Fibroblast of mammary gland (primary cell): ENCODE measurements at places on chromosomes 13 and 19.
A peak's percentile ranks its signal among the peaks of the same experiment; 100 is the strongest.

DNA sequence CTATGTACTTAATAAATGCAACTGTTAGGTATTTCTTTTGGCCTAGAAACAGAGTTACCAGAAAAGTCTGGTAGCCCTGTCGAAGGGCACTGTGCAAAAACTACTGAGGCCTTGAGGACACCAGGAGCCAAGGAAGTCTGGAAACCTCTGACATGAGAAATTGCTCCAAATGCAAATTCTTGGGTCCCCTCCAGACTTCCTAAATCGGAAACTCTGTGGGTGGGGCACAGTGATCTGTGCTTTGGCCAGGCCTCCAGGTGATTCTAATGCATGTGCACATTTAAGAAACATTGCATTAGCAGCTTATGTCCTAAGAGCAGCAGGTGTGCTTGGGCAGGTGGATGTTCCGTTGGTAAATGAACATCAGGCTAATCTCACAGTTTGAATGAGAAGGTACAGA is 50.0 kb downstream of the STARD13 start:
- peak; percentile 51 for DNase-seq

DNA sequence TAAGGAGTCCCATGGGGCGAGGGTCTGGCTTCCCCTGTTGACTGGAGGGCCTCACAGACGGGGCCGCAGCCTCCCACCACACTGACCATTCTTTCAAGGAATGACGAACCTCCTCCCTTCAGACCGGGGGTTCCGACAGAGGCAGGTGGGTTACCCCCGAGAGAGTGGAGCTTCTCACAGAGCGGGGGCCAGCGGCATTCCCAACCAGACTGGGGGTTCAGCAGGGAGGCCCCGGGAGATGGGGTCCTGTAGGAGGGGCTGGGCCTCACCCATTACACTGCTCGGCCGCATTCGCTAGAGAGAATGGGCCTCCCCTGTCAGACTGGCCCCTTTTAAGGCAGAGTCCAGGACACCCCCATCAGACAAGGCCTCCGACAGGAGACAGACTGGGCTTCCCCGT is 15.6 kb upstream of the C2CD4C start:
- no peak for DNase-seq

DNA sequence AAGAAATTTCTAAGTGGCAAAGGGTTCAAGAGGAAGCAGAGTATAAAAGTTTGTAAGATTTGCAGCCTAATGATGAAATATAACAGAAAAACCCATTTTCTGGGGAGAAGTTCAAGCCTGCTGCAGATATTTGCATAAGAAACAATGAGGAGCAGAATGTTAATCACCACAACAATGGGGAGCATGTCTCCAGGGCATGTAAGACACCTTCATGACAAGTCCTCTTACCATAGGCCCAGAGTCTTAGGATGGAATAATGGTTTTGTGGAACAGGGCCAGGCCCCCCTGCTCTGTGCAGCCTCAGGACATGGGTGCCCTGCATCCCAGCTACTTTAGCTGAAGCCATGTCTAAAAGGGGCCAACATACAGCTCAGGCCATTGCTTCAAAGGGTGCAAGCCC is 809.0 kb upstream of the SLITRK5 start:
- no peak for DNase-seq

GRCh38 chr13:95115525-95115924 is 185.7 kb downstream of the ABCC4 start:
- no peak for DNase-seq

DNA sequence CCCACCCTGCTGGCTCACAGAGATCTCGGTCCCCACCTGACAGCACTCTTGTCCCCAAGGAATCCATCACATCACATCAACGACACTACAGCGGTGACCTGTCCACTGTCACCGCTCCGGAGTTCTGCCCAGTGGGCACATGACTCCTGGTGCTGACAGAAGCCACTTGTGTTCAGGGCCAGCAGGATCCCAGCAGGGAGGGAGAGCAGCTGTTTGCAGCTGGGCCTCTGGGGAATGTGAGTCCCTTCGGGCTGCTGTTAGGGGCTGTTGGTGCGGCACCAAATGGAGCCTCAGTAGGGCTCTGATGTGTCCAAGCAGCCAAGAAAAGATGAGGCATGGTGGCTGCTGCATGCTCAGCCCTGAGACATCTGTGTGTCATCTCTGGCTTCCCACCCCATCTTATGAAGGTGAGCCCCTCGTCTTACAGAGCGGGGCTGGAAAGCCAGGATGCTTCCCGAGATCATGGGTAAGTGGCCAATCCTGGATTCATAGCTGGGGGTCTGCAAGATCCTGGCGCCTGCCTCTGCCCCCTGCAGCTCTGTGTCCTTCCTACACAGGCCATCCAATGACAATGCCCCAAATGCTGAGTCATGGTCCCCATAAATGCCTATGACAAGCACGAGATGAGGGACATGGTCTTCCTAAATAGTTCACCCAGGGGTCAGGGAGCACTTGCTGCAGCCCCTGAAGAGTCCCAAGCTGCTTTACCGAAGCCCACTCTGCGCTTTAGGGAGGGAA is 56.0 kb downstream of the F2RL3 start:
- DNase-seq: no peak
